Activated CD4-positive, alpha-beta T cell treated with anti-CD3 and anti-CD28 coated beads, Interleukin-2, amount 10 ng/mL, durations not matched to agents 7 days and 5 days (primary cell): ENCODE measurements at places on chromosomes 5 and 9. TPM values are rescaled to one million over a fixed set of nuclear protein-coding genes. Genes with fewer than 3 reads are reported as not detected.

Gene NUTM2G
- not detected for total RNA-seq

DNA sequence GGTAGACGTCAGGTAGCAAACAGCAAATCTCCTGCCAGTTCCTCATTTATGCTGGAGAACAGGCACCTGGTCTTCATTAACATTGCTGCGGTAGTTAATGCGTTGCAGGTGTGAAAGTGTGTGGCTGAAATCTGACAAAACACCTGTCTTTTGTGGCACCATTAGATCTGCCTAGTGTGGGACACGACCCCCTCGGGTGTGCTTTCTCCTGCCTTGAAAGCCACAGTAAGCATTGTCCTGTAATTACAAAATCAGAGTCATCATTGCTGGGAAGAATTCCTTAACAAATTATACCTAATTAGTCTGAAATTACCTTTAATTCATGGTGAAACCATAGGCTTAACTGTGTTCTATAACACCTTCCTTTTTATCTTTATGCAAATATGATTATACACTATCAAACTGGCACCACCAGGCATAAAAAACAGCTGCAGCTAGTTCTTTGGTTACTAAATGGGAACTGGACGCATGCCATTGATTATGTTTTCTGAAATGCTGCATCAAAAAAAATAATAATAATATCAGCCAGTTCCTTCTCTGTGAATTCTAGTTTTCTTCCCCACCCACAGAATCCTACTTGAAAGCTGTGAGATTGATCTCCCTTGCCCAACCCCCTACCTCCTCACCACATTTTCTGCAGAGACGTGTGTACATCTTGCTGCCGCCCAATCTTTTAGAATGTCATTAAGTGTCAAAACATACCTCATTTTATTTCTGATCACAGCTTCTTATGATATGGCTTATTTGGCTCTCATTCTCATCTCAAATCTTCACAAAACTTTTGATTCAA, 374.0 kb downstream of the NFIB start:
- no peak for DNase-seq

DNA sequence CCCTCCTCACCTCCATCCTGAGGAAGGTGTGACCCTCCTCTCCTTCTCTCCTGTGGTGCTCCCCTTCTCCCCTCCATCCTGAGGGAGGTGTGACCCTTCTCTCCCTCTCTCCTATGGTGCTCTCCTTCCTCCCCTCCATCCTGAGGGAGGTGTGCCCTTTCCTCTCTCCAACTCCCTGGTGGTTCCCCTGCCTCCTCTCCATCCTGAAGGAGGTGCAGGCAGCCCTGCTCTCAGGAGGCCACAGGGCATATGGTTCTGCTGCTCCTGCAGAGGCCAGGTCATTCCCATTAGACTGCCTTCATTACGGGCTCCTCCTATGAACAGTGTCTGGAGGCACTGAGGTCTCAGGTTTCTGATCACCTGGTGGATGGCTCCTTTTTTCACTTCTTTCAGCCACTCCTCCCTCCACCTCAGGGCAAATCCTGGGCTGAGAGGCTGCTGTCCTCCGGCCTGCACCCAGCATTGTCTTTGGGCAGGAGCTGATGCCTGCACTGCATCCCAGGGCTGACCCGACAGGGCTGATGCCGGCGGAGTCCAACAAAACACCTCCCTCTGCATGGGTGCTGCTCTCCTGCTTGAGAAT, 197.1 kb downstream of the MED10 start:
- DNase-seq = no peak

DNA sequence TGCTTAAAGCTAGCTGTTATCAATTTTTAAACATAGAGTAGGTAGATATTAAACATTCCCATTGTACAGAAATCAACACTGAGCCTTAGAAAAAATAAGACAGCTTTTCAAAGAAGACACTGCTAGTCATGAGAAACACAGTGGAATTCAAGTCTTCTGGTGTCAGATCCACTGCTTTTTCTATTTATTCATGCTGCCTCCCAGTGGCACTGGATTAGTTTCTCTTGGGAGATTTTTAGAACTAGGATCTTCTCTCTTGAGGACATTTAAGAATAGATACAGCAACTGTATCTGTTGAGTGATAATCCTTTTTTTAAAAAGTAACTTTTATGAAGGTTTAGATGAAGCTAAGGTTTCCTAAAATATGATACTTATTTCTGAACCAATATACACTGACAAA, 1635.4 kb upstream of the C9orf72 start:
- DNase-seq = no peak

DNA sequence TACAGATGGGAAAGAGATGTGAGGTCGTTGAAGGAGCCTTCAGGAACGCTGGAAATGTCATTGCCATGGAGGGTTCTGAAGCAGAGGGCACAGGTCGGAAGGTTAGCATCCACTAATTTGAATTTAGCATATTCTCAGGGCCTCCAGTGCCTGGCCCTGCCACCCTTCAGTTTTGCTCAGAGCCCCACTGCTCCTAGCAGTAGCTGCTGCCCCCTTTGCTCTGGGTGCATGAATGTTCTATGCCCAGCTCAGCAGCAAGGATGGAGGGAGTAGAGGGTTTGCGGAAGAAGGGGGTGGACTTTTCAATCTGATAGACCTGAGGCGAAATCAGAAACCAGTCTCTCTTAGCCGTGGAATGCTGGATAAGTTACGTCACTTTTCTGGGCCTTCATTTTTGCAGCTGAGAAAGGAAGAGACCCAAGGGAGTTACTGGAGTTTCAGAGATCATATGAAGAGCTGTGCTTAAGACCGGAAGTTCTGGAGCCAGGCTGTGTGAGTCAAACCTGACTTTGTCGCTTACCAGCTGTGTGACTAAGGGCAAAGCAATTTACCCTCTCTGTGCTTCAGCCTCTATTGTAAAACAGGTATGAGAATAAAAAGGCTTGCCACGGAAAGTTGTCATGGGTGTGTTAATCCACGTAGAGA, 133.2 kb upstream of the PANK3 start:
- no peak for DNase-seq

Gene MYORG
- 2.8 TPM for total RNA-seq

- DNase-seq = no peak
Observed at GRCh38 chr5:55533521-55534435, 986 bp downstream of the PLPP1 start.

Gene AGGF1
- 27.6 TPM for total RNA-seq

DNA sequence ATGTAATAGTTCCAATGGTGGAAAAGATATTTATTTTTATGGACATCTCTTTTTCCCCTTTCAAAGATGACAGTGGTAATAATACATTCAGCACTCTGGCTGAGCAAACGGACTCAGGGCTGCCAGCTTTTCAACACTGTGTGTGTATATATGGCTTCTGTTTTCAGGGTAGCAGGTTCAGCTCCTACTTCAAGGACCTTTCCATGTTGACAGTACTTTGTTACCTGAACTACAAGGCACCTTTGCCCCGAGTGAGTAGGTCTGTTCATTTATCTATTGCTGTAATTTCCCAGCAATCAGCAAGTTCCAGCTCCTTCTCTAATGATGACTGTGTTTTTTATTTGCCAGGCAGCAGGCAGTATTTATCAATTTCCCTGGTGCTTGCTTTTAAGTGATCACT, 387.4 kb upstream of the KIF2A start:
- DNase-seq = no peak

Gene FER
- total RNA-seq = 4.0 TPM

GRCh38 chr9:4371108-4371507, 71.2 kb upstream of the GLIS3 start:
- DNase-seq = no peak

Gene SYK
- total RNA-seq = 0.92 TPM

DNA sequence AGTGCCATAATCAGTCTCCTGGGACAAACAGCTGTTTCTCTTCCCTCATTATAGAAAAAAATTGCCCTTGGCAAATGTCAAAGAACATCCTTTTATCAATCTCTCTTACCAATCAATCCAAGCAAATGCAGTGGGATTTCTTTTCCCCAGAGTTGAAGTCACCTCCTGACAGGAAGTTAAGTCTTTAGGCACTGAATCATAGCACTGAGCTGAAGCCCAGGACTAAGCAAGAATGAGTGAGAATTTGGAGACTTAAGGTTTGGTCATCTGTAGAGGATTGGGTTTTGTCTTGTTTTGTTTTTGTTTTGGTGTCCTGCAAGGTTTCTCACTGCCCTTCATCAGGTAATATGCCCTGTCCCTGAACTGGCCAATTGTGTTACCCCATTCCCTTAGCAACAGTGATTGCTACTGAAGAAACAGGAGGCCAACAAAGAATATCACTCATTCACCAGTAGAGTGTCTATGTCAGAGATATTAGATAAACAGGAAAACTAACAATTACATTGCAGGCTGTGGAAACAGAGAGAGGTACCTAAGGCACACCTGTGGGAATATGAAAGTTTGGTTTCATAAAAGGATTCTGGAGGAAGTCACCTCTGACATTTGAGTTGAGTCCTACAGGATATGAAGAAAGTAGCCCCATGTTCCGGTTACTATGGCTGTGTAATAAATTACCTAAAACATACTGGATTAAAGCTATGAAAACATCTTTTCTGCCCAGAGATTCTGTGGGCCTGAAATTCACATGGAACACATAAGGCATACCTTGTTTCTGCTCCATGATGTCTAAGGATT, 4.5 kb upstream of the FXN start:
- no peak for DNase-seq

Gene RNF180
- not detected for total RNA-seq

DNA sequence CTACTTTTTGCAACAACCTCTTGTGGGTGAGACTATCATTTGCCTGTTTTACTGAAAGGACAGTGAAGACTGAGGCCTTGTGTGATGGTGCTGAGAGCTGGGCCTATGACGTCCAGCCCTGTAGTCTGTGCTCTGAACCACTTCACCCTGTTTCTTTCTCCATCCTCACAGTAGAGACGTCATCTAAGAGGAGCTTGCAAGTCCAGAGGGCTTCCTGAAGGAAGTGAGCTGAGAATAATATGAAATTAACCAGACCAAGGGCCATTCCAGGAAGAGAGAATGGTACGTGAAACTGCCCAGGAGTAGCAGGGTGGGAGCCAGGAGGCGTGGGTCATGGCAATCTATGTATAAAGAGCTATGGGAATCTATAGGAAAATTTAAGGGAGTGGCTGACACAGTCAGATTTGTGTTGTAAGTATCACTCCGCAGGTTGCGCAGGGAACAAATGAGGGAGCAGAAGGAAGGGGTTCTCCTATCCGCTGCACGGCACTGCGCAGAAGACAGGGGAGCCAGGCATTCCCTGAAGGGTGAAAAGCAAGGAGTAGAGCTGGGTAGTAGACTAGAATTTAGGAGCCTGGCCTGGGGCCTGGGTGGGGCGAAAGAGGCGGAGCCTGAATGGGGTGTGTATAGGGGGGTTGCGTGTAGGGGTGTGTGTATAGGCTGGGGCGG, 596 bp upstream of the FGFR4 start:
- no peak for DNase-seq

Gene SLC36A2
- not detected for total RNA-seq

DNA sequence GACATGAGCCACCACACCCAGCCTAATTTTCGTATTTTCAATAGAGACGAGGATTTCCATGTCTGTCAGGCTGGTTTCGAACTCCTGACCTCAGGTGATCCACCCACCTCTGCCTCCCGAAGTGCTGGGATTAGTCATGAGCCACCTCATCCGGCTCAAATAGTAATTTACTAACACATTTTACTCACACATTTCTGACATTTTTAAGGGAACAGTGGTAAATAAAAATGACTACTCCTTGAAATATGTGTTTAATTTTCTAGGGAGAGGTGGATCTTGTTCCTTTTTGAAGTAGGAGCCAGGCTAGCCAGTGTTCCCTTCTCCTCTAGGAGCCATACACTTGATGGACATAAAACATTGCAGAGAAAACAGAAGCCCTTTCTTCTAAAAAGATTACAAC, 55.2 kb upstream of the ERBIN start:
- no peak for DNase-seq

DNA sequence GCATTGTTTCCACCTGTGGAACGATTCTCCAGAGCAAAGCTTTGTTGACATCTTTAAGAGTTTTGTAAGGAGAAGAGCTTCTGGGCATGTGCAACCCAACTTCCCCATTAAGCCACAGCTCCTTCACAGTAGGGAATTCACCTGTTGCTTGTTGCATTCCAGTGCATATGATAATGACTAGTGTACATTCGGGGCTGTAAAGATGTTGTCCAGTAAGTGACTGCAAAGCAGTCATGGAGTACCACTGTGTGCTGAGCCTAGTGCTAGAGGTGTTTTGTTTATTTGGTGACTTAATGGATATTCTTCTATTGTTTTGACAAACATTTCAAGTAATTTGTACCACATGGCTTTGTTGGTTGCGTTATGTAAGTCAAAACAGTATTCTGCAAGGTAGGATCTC, 12.8 kb downstream of the UGCG start:
- no peak for DNase-seq

- DNase-seq = no peak
Observed at GRCh38 chr9:135737840-135738521, 36.0 kb downstream of the KCNT1 start.

DNA sequence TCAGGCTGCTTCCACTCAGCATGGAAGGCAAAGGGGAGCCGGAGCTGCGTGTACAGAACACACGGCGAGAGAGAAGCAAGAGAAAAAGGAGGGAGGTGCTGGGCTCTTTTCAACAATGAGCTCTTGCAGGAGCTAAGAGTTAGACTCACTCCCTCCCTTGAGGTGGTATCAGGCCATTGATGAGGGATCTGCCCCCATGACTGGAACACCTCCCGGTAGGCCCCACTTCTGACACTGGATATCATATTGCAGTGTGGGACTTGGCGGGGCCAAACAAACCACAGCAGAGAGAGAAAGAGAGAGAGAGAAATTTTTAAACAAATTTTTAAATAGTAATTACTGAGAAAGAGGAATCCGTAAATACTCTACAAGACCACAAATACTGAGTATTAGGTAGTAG, 182.2 kb downstream of the TRIO start:
- DNase-seq = no peak

Gene CEP120
- 31.4 TPM for total RNA-seq
